LHCN-M2 (cell line): ENCODE measurements at places on chromosomes 12 and 14. TPM values are rescaled to one million over a fixed set of nuclear protein-coding genes. Genes with fewer than 3 reads are reported as not detected.

Gene CLEC9A
- not detected in 2 replicates for total RNA-seq

Gene CATSPERB
- total RNA-seq, result not detected in 2 replicates

Gene TPH2
- total RNA-seq, result not detected in 2 replicates

Gene POTEM
- not detected in 2 replicates for total RNA-seq

Gene CCDC197
- total RNA-seq, result not detected in 2 replicates

Gene ADAM21
- 1.3 and 1.7 TPM in 2 replicates for total RNA-seq

Gene KRT75
- total RNA-seq, result not detected in 2 replicates

Gene RTL1
- not detected in 2 replicates for total RNA-seq

Gene C12orf60
- 1.5 and 3.2 TPM in 2 replicates for total RNA-seq

GRCh38 chr12:130537051-130537450 lies 179.0 kb downstream of the RIMBP2 start:
- no peak for DNase-seq

DNA sequence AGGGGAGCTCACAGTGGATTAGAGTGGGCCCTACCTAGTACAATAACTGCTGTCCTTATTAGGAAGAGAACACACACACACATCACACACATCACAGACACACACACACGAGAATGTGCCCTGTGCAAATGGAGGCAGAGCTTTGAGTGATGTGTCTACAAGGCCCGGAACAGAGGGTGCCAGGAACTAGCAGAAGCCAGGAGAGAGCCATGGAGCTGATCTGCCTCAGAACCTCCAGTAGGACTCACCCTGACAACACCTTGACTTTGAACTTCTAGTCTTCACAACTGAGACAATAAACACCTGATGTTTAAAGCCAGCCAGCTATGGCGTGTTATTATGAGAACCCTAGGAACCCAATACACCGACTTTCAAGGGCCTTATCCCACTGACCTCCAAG lies 29.7 kb upstream of the FKBP4 start:
- no peak for DNase-seq

GRCh38 chr12:16112612-16113560 lies 164.6 kb downstream of the SLC15A5 start:
- DNase-seq, result peak; percentile 19

DNA sequence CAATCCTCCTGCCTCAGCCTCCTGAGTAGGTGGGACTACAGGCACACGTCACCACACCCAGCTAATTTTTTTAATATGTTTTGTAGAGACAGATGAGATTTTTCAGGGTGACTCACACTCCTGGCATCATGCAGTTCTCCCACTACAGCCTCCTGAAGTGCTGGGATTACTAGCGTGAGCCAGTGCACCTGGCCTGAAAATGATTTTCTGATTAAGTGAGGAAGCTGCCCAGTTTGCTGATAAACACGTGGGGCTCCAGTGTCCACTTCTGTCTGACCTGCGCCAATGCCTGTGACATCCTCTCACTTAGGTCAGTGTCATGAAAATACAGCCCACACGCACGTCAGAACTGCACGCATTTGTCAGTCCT lies 37.0 kb upstream of the SFSWAP start:
- DNase-seq, result peak; percentile 6

DNA sequence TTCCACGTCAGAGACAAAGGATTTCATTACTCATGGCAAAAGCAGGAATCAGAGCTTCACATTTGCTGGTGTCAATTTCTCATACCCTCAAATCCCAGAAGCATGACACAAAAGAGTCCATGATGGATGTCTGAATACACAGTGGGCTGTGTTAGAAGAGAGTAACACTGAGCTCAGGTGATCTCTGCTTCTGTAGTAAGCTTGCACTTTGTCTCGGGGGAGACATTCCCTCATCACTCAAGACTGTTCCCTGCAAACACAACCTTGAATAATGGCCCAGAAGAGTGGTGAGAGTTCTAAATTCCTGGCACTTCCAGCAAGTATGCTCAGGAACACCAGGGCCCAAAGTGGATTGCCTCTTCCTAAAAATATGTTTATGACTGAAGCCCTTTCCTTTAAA lies 1787.2 kb upstream of the SEL1L start:
- DNase-seq, result peak; percentile 43

DNA sequence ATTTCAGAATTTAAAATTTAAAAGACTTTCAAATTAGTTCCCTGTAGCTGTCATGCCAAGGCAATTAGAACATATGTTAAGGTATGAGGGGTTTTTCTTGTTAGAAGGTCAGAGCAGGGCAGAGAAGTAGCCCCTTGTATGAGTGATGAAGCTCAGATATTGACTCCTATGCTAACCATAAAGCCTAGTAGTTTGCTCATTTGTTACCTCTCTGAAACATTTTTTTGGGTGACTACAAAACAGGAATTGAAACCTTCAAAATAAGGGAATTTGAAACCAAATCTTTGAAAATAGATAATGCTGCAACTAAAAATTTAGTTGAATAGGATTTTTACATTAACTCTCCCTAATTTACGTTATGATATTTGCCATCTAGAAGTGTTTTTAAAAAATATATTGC lies 333.5 kb downstream of the NAV3 start:
- DNase-seq, result no peak

DNA sequence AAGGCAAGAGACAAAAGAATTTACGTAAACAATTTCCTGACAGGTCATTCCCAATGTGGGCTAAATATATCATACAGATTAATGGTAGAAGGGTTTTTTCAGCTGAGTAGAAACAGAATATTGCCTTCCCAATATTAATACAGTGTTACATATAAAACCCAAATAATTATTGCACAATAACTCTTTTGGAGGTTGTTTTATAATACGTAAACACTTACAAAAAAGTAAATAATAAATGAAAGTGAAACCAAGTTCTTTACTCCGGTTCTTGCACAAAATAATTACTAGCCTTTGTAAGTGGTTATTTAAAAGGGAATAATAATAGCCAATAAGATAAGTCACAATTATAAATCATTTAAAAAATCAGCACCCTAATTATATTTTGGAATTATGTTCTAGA lies 118.6 kb upstream of the SSTR1 start:
- DNase-seq, result no peak

DNA sequence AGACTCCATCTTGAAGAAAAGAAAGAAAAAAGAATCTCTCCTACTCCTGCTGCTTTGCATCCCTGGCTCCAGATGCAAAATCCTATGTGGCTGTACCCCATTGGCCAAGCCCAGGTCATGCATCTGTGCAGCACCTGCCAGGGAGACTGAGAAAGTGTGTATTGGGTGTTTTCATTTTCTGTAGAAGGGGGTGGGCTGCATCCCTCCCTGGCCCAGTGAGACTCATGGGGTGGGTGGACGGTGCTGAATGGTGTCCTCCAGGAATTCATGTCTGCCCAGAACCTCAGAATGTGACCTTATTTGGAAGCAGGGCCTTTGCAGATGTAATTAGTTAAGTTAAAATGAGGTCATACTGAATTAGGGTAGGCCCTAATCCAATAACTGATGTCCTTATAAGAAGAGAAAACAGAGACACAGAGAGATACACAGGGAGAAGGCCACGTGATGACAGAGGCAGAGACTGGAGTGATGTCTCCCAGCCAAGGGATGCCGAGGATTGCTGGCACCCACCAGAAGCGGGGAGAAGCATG lies 23.2 kb downstream of the MOAP1 start:
- no peak for DNase-seq

GRCh38 chr12:40055228-40055579 lies 50.7 kb downstream of the SLC2A13 start:
- DNase-seq, result peak; percentile 5

DNA sequence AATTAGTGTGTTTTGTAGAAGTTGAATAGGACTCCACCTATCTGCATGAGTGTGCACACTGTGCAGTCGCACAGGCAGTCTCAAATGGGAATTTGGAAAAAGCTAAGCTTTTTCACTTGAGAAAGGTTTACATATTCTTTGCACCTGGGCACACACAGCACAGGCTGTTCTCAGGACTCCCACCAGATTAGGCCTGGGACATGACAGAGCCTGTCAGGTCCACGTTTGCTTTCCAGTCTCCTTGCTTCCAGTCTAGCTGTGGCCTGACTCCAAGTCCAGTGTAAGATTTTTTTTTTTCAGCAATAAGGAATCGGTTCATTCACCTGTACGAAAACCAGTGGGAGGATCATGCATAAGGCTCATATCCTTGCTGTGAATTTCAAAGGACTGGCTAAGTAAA lies 181.3 kb downstream of the ZFP36L1 start:
- DNase-seq, result no peak

DNA sequence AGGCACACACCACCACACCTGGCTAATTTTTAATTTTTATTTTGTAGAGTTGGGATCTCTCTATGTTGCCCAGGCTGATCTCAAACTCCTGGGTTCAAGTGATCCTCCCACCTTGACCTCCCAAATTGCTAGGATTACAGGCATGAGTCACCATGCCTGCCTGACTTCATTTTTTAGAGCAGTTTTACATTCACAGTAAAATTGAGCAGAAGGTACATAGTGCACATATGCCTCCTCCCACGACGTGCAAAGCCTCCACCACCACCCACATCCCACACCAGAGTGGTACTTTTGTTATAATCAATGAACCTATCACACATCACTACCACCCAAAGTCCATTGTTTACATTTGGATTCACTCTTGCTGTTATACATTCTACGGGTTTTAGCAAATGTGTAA lies 62.5 kb upstream of the PLEKHG3 start:
- no peak for DNase-seq

DNA sequence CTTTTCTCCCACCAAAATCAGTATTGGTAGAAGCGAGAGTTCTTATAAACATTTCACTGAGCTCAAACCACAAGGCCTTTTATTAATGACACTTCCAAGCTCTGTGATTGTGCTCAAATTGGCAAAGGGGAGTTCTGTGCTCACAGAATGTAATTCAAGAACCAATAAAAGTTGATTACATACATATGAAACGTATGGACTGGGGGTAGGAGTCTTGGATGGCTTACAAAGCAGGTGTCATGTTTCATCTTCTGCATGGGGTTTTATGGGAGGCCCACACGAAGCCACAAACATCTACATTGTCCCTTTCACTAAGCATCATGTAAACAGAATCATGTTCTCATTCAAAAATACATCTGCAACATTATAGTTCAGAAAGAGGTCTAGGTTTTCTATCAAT lies 828.3 kb downstream of the VRK1 start:
- DNase-seq, result no peak

DNA sequence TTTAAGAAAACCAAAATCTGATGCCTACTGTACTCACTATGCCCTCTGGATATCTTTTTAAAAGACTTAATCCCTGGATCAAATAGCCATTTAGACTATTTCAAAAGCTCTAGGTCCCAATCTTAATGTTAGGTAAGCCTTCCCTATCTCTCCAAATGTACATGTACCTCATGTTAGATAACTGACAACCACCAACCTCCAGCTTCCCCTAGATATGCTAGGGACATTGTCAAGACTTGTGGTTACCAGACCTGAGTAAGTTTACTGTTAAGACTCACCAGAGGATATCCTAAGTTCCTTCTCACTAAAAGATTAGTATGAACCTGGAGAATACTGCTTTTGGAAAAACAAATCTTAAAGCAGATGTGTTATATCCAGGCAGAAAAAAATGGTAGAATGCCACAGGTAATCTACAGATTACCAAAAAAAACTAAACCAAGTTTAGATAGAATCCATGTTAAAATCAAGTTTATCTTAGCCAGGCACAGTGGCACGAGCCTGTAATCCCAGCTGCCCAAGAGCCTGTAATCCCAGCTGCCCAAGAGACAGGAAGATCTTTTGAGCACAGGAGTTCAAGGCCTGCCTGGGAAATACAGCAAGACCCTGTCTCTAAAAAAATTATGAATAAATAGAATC lies 9.7 kb downstream of the NAP1L1 start:
- no peak for DNase-seq

GRCh38 chr12:24139035-24139434 lies 189.6 kb upstream of the SOX5 start:
- DNase-seq, result no peak

DNA sequence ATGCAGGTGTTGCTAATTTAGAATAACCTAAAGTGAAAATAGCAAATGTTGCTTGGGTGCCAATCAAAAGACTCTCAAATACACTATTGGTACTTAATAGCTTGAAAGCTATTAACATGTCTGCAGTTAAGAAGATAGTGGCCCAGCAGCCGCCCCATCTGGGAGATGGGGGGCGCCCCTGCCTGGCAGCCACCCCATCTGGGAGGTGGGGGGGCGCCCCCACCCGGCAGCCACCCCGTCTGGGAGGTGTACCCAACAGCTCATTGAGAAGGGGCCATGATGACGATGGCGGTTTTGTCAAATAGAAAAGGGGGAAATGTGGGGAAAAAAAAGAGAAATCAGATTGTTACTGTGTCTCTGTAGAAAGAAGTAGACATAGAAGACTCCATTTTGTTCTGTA lies 923.1 kb upstream of the MDGA2 start:
- no peak for DNase-seq

GRCh38 chr12:108333898-108334699 lies 5.0 kb downstream of the CMKLR1 start:
- peak; percentile 94 for DNase-seq

GRCh38 chr12:20476551-20476950 lies 108.2 kb downstream of the PDE3A start:
- DNase-seq, result no peak

GRCh38 chr12:13891902-13892301 lies 89.5 kb downstream of the GRIN2B start:
- no peak for DNase-seq

DNA sequence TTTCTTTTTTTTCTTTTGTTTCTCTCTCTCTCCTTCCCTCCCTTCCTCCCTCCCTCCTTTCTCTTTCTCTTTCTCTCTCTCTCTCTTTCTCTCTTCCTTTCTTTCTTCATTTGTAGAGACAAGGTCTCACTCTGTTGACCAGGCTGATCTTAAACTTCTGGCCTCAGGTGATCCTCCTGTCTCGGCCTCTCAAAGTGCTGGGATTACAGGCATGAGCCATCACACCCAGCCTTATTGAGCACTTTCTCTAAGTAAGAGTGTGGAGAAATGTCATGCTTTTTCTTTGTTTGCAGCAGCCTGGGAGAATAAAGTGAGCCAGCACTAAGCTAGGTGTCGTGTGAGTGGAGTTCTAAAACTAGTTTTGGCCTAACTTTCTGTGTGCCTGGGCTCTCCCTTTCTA lies 74.0 kb downstream of the TTC7B start:
- no peak for DNase-seq

DNA sequence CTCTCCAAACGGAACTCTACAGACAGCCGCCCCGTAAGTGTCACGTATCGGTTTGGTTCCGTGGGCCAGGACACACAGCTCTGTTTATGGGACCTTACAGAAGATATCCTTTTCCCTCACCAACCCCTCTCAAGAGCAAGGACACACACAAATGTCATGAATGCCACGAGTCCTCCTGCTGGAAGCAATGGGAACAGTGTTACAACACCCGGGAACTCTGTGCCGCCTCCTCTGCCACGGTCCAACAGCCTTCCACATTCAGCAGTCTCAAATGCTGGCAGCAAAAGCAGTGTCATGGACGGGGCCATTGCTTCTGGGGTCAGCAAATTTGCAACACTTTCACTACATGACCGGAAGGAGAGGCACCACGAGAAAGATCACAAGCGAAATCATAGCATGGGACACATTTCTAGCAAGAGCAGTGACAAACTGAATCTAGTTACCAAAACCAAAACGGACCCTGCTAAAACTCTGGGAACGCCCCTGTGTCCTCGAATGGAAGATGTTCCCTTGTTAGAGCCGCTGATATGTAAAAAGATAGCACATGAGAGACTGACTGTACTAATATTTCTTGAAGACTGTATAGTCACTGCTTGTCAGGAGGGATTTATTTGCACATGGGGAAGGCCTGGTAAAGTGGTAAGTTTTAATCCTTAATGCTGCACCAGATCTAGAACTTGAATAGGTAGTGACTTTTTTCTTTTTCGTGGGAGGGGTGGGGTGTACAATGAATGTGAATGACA lies 69.7 kb downstream of the WDR20 start:
- DNase-seq, result peak; percentile 19
